Left colon (tissue), 2 donors: ENCODE measurements at places on chromosomes 13 and 19. TPM values are rescaled to one million over a fixed set of nuclear protein-coding genes. Genes with fewer than 3 reads are reported as not detected.

DNA sequence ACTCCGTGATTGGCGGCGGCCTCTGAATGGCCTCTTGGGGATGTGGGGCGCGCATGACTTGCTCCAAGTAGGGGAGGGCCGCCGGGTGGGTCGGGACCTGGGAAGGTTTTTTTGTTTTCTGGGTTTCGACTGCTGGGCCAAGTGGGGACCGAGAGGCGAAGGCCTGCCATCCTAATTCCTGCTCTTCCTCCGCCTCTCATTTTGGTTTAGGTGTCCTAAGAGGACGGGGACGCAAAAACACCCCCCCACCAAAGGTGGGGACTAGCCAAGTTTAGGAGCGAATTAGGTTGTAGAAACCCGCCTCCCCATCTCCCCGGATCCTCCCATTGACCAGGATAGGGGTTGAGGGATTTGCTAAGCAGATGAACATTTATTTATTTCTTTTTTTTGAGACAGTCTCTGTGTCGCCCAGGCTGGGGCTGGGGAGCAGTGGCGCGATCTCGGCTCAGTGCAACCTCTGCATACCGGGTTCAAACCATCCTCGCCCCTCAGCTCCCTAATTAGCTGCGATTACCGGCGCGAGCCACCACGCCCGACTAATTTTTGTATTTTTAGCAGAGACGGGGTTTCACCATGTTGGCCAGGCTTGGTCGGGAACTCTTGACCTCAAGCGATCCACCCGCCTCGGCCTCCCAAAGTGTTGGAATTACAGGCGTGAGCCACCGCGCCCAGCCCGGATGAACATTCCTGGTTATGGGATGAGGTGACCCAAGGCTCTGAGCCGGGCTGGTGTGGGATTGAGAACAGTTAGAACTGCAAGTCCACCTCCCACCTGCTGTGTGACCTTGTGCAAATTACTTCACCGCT lies 838 bp downstream of the PPP2R1A start:
- DNase-seq, result peak; percentile 53

GRCh38 chr19:17210296-17210695 lies 4.9 kb upstream of the USE1 start:
- no peak for DNase-seq

GRCh38 chr13:48729856-48730255 lies 76.1 kb downstream of the CYSLTR2 start:
- no peak for DNase-seq

The FBL gene
- 128 TPM for total RNA-seq

The KIR2DL1 gene
- total RNA-seq, result not detected

The FXYD3 gene
- total RNA-seq, result 4,218 TPM
